ENCODE measurements at places on chromosomes 2 and 18.

DNA sequence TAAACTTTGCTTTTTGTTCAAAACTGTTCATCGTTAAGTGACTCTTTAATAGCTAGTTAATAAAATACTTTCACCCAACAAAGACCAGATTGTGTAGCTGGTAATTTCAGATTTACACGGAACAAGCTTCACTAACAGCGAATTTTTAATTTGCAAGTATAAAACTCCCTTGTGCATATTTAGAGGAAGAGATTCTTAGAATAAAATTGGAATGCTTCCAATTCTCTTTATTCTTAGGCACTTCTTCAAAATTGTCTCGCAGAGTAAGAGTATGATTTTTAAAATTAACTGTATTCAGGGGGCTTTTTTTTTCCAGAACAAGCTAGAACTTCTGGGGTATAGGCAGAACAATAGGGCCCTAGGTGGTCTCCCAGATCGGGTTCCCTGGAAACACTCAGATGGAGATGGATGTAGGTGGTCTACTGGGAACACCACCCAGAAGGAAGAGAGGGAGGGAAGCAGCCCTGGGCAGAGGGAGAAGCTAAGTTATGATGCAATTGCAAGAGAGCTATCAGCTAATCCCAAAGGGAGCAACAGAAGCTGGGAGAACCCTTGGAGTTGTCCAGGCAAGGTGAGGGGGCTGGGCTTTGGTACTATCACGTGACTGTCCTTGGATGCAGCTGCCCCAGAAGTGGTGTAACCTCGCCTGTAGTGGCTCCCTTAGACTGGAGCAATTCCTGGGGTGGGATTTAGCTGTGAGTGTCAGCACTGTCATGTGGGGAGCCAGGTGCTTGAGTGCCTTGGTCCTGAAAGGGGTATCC lies 151.7 kb upstream of the ASB18 start:
- DNase-seq: no peak

- DNase-seq: peak; percentile 90
Measured at GRCh38 chr2:60881047-60881932, at the start of gene REL. Gene REL (plus strand): TSS chr2:60881574. CDS start chr2:60881841, 267 bp downstream.

GRCh38 chr18:48639772-48640432 lies 101.1 kb downstream of the CTIF start:
- no peak for DNase-seq

GRCh38 chr2:202705446-202706020 lies 70.8 kb downstream of the FAM117B start:
- DNase-seq: no peak

GRCh38 chr18:58180738-58181353 lies 136.8 kb downstream of the NEDD4L start:
- peak; percentile 55 for DNase-seq

DNA sequence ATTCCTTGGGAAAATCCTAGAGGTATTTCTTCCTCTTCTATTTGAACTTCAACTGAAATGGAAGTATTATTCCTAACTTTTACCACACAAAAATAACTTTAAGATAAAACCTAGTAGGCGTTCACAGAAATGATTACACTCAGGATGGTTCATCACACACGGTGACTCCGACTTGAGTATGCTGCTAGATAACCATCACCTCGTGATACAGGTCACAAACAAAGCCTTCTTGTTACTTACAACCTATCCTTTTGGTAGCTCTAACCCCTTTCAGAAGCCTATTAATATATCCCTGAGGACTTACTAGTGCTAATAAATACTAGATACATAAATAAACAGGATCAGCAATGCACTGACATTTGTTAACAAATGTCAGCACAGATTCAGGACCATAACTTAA lies 101.0 kb upstream of the DNER start:
- no peak for DNase-seq

GRCh38 chr2:27729198-27729597 lies 42.3 kb upstream of the MRPL33 start:
- no peak for DNase-seq

DNA sequence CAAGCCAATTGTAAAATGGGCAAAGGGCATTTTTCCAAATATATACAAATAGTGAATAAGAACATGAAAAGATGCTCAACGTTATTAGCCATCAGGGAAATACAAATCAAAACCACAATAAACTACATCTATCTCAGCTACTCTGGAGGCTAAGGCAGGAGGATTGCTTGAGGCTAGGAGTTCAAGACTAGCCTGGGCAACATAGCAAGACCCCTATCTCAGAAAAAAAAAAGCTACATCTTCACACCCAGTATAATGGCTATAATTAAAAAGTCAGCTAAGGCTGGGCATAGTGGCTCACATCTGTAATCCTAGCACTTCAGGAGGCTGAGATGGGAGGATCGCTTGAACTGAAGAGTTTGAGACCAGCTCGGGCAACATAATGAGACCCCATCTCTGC lies 12.6 kb upstream of the NCL start:
- DNase-seq: no peak

DNA sequence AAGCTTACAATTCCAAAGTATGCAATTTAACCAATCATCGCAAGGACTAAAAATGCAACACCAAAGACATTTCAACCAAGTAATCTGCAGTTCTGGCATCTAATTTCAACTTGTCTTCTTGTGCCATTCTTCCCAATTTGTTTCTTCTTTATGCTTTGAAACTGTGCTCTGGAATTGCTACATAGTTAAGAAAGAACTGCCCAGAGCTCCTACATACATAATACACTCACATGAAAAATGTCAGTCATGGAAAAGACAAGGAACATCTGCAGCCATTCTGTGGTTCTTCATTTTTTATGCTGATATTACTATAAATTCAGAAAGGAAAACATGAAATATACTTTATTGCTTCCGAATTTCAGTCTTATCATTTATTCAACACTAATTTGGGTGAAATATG lies 4.4 kb downstream of the EPB41L3 start:
- DNase-seq: no peak

- no peak for DNase-seq
Measured at GRCh38 chr2:134718817-134719814, at the start of gene TMEM163. Gene TMEM163 (minus strand): TSS chr2:134719000.

GRCh38 chr2:237895544-237896506 lies 36.4 kb downstream of the RAMP1 start:
- no peak for DNase-seq

GRCh38 chr2:227462462-227462951 lies 9.4 kb upstream of the AGFG1 start:
- no peak for DNase-seq

DNA sequence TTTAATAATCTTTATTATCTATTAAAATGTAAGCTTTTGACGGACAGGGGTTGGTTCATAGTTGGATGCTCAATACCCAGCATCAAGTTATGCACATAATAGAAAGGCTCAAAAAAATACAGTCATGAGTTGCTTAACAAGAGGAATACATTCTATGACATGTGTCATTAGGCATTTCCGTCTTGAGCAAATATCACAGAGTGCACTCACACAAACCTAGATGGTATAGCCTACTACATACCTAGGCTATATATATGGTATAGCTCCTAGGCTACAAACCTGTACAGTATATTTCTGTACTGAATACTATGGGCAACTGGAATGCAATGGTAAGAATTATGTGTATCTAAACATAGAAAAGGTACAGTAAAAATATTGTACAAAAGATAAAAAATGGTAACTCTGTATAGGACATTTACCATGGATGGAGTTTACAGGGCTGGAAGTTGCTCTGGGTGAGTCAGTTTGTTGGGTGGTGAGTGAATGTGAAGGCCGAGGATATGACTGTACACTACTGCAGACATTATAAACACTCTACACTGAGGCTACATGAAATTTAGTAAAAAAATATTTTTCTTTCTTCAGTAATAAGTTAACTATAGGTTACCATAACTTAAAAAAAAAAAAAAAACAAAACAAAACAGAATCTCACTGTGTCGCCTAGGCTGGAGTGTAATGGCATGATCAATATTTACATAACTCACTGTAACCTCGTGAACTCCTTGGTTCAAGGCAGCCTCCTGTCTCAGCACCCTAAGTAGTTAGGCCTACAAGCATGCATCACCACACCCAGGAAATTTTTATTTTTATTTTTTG lies 201.2 kb downstream of the NBAS start:
- peak; percentile 88 for DNase-seq

- no peak for DNase-seq
Measured at GRCh38 chr18:51092117-51092516, 62.1 kb downstream of the SMAD4 start.

DNA sequence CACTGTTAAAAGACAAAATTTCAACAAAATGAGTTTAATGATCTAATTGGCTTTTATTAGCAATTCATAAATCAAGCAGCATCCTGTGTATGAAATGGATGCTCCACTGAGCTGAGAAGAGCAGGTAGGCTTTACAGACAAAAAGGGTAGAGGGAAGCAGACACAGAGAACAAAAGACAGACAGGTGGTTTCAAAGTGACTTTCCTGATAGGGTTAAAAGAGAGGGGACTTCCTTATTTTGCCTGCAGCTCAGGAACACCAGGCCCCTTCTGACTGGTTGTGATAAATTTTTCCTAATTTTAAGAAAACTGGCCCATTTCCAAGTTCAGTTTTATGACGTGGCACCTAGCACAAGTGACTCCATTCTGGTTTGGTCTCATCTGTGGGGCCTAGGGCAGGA lies 11.9 kb downstream of the TEX51 start:
- DNase-seq: no peak

- peak; percentile 69 for DNase-seq
Measured at GRCh38 chr2:42086500-42086953, 38.7 kb downstream of the PKDCC start.

GRCh38 chr2:22444281-22444680 lies 940.7 kb upstream of the KLHL29 start:
- DNase-seq: no peak

DNA sequence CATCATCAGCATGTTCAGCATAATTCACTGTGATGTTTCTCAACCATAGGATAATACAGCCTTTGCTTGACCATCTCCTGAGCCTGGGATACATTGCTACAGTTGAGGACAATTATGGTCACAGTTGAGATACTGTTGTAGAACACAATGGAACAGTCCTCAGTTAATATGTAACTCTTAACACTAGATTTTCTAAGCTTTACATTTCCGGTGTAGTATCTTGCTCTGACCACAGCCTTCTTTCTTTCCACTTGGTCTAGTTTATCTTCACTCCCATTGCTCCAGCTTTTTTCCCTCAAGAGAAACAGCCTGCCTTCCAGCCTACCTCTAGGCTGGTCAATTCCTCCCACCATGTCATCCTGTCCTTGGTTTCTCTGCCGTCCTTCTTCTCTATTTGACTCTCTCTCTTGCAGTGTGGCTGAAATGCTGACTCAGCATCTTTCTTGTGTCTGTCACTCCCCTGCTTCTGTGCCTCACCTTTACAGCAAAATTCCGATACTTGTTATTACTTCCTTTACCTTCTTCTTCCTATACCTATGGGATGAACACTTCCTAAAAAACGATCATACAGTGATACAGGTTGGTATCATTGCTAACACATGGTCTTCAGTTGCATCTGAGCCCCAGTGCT lies 80.5 kb downstream of the CTNNA2 start:
- no peak for DNase-seq

- no peak for DNase-seq
Measured at GRCh38 chr2:154556146-154556545, 142.3 kb upstream of the KCNJ3 start.

DNA sequence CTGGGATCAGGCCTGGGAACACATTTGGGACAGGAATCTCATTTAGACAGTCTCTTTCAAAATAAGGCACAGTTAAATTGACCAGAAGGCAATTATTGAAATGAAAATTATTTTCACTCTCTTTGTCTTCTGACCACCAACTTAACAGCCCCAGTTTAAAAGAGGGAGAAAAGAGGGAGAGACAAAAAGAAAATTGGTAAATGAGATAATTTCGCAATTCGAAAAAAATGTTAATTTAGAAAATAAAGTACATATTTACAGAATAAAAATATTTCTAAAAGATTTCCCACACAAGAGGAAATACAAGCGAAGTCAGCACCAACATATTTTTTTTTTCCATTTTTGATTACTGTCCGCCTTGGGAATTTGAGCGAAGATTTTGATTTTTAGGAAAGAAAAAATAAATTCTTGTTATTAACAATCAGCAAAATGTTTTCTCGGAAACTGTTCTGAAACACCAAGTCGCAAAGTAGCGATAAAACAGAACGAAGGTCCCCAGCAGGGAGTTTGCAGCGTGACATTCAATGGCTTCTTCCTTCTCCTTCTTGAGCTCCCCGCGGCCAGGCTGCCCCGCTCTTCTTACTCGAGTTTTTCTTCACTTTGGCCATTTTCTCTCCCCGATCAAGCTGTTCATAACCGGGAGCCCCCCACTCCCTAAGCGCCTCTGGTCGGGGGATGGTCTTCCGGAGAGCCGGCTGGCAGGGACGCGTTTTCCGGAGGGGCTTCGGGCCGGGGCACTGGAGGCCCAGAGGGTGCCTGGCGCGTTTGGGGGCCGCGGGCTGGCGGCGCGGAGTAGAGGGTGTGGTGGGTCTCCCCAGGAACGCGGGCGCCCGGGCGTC lies 5.0 kb downstream of the SP9 start:
- DNase-seq: peak; percentile 9

DNA sequence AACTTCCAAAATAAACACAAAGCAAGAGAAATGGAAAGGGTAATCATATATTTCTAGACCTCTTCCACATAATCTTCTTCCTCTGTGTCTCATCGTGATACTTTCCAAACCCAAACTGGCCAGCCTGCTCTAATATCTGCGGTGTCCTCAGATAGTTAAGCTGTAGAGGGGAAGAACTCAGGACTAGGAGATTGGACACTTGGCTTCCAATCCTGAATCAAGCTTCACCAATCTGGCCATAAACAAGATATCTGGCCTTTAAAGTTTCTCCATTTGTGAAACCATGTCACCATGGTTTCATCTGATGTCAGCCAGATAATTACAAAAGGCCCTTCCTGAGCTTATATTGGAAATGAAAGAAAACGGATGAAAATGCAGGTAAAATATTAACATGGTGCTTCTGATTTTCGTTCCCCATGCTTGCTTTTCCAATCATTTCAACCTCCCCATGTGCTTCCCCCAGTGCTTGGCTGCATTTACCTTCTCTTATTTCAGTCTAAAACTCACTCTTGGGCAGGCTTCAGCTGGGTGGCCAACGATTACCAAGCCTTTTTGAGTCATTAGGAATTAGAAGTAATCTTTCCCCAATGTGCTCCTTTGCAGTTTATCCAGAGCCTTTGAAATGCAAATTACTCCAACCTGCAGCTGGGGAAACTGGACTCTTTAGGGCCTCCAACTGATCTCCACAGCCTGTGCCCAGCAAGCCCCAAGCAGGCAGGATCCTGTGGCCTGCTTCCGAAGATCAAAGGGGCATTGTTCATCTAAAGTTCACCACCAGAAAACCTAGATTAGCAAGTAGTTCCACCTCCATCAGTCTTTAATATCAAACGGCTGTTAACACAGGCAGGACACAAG lies 44.5 kb upstream of the MYCN start:
- DNase-seq: no peak

- DNase-seq: no peak
Measured at GRCh38 chr18:28559511-28559910, 382.6 kb upstream of the CDH2 start.

DNA sequence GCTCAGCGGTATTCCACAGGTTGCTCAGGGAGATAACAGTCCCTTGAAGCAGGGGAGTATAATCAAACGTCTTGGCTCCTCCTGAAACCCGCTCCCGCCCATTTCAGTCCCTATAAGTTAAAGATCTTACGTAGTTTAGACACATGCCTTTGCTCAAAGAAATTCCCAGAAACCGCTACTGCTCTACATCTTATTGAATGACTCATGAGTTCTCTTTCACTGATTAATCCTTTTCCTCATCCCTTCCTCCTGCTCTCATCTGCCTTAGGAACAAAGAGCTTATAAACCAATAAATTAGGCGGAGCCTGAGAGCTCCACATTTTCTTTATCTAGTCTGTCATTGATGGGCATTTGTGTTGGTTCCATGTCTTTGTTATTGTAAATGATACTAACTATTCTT lies 4.2 kb upstream of the SERPINB4 start:
- DNase-seq: peak; percentile 76

- peak; percentile 49 for DNase-seq
Measured at GRCh38 chr2:73107211-73107926, 5.4 kb downstream of the RAB11FIP5 start.

GRCh38 chr2:156465573-156465972 lies 29.4 kb downstream of the GPD2 start:
- peak; percentile 12 for DNase-seq

Measured in EH (cell line).